ENCODE measurements at places on chromosomes 6 and 20. TPM values are rescaled to one million over a fixed set of nuclear protein-coding genes. Genes with fewer than 3 reads are reported as not detected.
A peak's percentile ranks its signal among the peaks of the same experiment; 100 is the strongest.

DNA sequence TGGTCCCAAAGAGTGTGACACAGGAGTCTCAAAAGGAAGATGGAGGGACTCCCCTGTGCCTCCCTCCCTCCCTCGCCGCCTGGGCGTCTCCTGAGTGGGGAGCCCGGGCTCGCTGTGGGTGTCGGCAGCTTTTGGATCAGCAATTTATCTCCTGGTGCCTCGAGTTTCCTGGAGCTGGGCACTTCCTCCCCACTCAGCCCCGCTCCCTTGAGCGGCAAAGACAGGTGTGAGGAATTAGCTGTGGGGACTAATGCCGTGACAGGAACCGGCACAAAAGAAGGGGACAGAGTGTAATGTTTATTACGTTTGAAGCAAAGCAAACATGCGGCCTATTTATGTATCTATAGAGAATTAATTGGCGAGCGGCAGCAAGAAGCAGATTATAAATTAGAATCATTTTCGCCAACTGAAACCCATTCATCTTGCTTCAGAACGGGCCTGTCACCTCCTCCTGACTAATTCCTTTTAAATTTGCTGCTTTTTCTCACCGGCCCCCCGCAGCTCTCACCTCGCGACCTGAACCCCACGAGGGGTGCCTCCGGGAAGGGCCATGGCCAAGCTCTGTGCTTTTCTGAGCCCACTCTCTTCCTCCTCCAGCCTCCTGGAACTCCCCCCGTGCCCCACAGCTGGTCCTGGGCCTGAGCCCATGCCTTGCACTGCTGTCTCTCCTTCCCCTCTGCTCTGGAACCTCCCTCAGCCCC lies 8.8 kb upstream of the CDH22 start:
- no peak overlapping the region for H3K4me3 ChIP-seq
- no peaks in the 10 kb centered on the region for H3K36me3 ChIP-seq
- no peaks in the 10 kb centered on the region for H3K4me1 ChIP-seq
- H3K27me3 ChIP-seq = no peaks in the 10 kb centered on the region
- H3K27ac ChIP-seq = no peak overlapping the region
- no peak for DNase-seq

- DNase-seq = peak; percentile 20
- H3K4me3 ChIP-seq = peak within 1 kb of the TSS; percentile 26
- peaks cover 3% of the 10 kb centered on the region for H3K4me1 ChIP-seq
Measured at GRCh38 chr6:116511424-116512110, at the start of gene CALHM5. Gene CALHM5 (plus strand): TSS chr6:116511639. CDS start chr6:116511697, 58 bp downstream.

DNA sequence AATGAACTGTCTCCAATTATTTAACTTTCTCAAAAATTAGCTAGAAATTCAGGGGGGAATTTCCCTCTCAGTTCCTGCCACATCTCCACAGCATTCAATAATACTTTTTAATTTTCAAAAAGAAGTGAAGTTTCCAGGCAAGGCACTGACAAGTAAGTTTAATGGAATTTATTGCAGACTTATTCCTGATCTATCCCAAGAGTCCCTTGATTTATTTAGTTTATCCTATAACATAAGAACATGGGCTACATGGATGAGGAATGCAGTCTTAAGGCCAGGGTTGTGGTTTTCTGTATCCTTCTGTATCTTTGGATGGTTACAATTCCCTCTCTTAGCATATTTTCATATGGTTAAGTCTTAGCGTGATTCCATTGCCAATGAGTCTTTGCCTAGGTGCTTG lies 126.5 kb downstream of the TSHZ2 start:
- no peaks in the 10 kb centered on the region for H3K4me1 ChIP-seq
- no peak for DNase-seq
- H3K27me3 ChIP-seq = no peaks in the 10 kb centered on the region
- no peak overlapping the region for H3K27ac ChIP-seq
- no peaks in the 10 kb centered on the region for H3K36me3 ChIP-seq

GRCh38 chr6:140360651-140361050 lies 986.2 kb upstream of the CITED2 start:
- no peaks in the 10 kb centered on the region for H3K4me1 ChIP-seq
- no peaks in the 10 kb centered on the region for H3K27me3 ChIP-seq
- DNase-seq = no peak
- no peak overlapping the region for H3K27ac ChIP-seq

- no peak overlapping the region for H3K27ac ChIP-seq
- no peaks in the 10 kb centered on the region for H3K27me3 ChIP-seq
- H3K36me3 ChIP-seq = no peaks in the 10 kb centered on the region
Measured at GRCh38 chr6:147639279-147639678, 130.8 kb downstream of the SAMD5 start.

DNA sequence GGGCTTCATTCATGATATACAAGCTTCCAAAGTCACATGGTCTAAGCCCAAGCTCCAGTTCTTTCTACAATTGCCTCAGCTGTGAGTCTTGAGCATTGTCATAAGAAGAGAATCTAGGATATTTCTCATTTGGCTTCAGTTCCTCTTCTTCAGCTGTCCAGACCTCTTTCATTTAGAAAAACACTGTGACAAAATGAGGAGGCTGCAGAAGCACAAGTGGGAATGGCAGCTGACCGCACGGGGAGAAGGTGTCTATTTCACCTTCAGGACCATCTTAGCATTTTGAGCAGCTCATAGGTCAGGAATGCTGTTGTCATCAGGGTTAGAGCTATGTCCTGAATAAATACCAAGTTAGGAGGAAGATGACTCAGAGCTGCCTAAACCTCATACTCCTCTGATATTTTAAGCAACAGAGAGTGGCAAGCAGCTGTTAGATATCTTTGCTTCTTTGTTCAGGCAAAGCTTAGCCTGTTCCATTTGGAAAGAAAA lies 390.1 kb upstream of the CITED2 start:
- DNase-seq = peak; percentile 31
- no peak overlapping the region for H3K4me3 ChIP-seq
- no peaks in the 10 kb centered on the region for H3K27me3 ChIP-seq
- H3K27ac ChIP-seq = no peak overlapping the region

The WFDC10B gene
- total RNA-seq = not detected

The TBC1D32 gene
- total RNA-seq = 7.5 TPM

The AFG1L gene
- total RNA-seq = 7.5 TPM

All from ovary (tissue), 10 donors.